ENCODE measurements at places on chromosomes 3 and 15.
A peak's percentile ranks its signal among the peaks of the same experiment; 100 is the strongest.

- DNase-seq: no peak
Observed at GRCh38 chr15:98433856-98434255, 214.5 kb upstream of the IGF1R start.

DNA sequence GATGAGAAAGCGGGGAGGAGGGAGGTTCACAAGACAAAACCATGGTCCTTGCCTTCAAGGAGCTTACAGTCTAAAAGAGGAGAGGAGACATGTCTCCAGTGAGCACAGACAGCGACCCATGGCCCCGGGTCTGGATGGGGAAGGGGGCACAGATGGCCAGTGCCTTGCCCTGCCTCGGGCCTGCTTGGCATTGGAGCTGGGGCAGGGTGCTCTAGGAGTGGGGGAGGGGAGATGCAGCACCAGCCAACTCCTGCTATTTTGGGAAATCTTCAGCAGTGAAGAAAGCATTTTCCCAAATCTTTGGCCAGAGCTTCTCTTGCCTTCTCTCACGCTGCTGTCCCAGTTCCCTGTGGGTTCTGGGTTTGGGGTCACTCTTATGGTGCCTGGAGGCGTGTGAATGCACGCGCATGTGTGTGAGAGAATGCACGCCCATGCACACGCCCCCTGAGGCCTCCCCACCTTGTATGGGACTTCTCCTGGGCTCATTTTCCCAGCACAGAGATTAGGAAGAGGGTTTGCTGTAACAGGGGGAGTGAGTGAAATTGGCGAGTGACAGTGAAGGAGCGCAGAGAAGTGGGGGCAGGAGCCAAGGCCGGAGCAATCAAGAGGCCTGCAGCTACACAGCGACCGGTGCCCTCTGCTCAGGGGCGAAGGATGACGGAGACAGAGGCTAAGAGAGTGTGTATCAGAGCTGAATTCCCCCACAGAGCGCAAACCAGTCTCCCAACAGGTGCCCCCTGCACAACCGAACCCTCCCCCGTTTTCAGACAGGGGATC lies 71.5 kb downstream of the SEMA5B start:
- no peak for DNase-seq

- DNase-seq: no peak
Observed at GRCh38 chr3:108117241-108117775, 26.5 kb upstream of the CD47 start.

- DNase-seq: no peak
Observed at GRCh38 chr3:50196253-50196801, 4.9 kb downstream of the GNAT1 start.

DNA sequence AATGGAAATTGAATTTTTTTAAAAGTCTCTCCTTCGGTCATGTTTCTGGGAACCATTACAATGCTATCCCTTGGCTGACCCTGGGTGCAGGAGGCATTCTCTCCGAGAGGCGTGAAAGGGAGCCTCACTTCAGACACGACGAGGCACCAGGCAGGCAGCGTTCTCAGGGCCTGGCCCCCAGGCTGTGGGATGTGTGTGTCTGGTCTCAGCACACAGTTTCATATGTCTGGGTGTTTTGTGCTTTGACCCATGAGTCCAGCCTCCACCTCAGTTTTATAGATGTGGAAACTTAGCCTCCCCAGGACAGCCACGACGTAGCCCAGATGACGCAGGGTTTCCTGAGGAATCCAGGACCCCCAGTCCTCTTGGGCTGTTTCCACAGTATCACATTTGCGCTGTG lies 34.0 kb downstream of the FGD5 start:
- DNase-seq: no peak

DNA sequence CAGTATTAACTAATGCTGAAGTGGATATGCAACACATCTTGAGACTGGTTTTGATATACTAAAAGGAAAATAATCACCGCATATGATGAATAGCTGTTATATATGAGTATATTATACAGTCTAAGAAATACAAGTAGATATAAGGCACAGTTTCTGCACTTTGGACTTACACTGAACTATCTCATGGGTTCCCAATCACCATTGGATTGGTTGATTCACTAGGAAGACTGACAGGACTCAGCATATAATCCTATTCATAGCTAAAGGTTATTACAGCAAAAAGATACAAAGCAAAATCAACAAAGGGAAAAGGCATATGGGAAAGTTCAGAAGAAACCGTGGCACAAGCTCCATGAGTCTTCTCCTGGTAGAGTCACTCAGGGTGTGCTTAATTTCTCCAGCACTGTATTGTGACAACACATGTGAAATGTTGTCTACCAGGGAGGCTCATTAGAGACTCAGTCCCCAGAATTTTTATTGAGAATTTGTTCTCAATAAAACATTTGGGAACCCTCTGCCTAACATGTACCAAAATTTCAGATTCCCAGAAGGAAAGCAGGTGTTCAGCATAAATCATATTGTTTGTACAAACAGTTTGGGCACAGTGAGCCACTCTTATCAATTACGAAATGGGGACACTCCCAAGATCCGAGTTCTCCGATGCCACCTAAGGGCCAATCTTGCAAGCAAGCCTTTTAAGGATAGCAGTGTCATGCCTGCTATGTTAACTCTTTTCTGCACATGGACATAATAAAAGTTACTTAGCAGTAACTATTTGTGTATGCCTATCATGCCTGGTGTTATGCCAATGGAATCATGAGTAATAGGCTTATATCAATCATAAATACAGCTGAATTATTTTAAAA lies 26.8 kb downstream of the CMC1 start:
- no peak for DNase-seq

DNA sequence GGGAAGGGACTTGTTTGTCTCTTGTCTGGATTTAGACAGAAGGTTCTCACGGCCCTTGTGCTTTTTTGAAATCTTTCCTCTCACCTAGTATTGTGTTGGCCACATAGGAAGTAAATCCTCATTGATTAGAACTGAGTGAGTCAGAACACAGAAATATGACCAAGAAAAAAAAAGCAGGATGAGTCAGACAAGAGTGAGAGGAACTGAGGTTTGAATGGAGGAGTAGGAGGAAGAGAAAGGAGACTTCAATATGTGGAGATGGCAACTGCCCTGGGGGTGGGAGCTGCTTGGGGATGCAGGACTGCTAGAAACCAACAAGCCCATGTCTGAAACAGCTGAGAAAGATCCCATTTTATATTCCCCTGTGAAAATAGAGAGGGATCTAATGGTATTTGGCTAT lies 194.1 kb upstream of the ZBTB20 start:
- no peak for DNase-seq

DNA sequence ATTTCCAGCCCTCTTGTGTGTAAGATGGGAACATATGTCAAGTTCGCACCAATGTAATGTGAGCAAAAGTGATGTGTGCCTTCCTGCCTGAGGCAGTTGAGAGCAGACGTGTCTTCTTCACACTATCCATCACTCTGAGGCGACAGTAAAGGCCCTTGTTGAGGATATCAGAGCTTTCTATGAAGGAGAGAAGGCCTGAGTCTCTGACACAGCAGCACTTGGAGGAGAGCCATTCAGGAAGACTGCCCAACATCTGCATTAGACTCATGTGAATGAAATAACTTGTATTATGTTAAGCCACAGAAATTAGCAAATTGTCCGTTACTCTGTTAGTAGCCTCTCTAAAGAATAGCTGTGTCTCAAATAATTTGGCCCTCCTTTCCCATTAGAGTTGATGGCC lies 108.8 kb upstream of the CCDC54 start:
- DNase-seq: no peak

DNA sequence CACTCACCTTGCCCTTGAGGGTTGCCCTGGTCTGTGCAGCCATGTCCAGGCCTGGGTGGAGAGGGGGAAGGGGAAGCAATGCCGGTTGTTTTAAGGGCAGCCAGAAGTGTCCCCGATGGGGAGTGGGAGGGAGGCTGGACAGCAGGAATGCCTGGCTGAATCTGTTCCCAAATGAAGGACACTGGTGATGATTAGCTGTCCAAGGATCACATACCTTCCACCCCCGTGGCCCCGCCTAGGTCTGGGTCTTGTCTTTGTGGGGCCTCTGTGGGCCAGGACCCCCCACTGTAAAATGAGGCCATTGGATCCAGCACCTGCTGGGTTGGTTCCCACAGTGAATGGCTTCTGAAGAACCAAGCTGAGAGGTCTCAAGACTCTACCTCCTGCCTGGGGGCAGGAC lies 71.4 kb downstream of the FBLN2 start:
- no peak for DNase-seq

GRCh38 chr3:87437765-87438164 lies 161.4 kb upstream of the POU1F1 start:
- DNase-seq: no peak

DNA sequence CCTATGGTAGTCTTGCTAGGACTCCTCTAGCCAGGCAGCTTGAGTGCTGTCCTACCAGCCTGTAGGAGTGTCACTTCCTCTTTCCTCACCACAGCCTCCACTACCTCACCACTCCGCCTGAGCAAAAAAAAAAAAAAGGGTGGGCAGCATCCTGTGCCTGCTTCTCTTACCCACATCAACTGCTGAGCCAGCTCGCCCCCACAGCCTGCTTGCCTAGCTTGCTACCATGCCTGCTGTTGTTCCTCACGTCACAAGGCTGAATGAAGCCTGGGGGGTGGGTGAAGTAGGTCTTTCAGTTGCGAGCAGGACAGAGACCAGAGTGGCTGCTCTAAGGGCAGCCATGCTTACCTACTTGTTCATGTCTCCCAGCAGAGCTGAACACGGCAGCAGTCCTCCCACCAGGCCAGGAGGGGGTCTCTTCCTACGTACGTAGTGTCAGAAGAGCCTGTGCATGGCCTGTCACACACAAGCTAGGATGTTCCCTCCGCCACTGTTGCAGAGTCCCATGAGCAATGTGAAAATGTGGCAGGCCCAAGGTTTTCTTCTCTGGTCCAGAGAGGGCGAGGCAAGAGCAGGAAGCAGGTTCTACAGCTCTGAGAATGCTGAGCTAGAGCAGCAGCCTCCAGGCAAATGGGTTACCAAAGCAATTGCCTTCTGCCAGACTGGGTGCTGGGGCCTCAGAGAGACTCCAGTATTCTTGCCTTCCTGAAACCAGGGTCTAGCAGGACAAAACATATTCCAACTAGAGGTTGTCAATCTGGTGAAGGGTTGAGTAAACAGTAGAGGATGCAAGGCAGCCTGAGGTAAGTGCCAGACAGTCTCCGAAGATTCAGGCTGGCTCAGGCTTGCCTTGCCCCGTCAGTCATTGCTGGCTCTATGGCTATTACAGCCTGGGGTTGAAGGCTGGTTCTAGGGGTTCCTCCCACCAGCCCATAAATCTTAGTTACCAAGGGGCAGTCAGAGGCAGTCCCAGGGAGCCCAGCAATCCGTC lies 8.1 kb downstream of the PPM1M start:
- DNase-seq: no peak

GRCh38 chr3:126982126-126982470 lies 817 bp upstream of the PLXNA1 start:
- no peak for DNase-seq

- DNase-seq: no peak
Observed at GRCh38 chr3:128276577-128277183, 123.4 kb downstream of the EEFSEC start.

GRCh38 chr15:67199391-67199790 lies 55.1 kb downstream of the AAGAB start:
- DNase-seq: no peak

DNA sequence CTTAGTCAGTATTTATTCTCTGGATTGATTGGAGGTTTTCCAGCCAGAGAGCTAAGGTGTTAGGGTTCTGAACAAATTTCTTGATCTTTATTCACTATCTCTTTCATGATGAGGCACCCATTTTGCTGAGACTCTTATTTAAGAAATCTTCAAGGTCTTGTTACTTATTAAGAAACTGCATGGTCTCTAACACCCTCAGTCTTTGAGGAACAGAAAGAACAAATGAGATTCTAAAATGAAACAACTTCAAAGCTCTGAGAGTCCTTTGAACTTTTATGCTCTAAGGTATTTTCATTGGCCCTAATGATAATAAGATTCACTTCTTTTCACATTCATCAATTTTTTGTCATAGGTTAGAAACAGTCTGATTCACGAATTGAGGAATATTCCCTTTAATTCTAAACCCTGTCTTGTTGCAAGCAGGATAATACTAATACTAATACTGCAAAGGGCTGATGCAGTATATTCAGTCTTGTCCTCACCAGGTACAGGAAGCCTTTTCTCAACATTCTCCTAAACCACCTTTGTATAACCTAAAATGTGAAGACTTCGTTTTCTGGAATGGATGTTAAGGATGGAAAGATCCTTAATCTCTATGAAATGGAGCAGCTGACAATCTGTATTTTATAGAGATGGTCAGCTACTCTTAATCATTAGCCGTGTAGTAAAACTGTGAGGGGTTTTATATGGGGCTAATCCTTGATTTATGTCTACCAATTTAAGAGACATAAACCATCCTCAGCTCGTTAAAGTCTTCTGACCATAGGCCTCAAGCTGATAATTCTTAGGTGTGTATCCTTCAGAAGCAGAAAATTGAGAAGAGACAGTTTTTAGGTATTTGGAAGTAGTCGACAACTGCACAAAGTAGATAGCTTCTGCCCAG lies 198.3 kb downstream of the OTOL1 start:
- no peak for DNase-seq

DNA sequence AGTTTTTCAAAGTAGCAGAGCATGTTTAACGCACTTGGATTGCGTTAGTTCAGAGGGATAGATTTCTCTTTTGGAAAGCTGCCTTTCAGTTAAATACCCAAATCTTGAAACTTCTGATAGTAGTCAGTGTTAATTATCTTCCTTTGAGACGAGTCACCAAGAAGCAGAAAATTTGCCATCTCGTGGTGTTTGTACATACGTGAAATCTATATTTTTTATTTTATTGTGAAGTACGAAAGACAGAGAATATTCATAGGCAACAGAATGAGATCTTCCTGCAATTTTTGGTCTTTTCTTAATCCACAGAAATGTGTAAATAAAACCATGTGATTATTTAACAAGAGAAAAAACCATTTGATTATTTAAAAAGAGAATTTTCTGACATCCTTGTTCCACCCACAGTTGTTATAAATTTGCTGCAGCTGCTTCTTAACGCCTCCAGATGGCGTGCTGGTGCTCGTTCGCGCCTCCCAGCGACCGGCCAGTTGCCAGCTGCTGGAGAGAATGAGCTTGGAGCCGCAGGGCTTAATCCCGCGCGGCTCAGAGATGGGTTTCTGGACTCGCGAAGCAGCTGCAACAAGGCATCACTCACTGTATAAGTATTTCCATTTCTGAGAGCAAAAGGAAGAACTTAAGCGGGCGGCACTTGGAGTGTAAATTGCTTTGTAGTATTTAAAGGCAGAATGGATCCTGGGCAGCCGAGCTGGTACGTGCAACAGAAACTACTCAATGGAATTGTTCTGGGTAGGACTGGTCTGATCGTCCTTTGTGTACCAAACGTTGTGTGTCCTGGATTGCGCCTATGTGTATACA lies 10.5 kb upstream of the SLITRK3 start:
- DNase-seq: peak; percentile 68

GRCh38 chr3:126131881-126132750 lies 48.2 kb upstream of the SLC41A3 start:
- no peak for DNase-seq

- DNase-seq: no peak
Observed at GRCh38 chr3:37287776-37288175, 113.4 kb upstream of the LRRFIP2 start.

DNA sequence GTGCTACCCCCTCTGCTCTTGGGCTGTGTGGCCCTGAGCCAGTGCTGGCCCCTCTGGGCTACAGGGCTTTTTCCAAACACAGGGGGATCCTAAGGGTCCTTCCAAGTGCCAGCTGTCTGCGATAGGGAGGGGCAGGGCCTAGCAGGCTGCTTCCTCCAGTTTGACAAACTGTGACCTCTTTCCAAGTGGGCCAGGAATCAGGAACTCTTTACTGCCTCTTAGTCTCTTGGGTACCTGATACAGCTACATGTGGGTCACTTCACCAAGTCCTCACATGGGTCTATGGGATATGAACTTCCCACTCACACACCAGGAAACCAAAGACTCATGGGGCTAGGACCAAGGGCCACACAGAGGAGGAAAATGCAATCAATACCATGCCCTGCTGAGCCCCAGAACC lies 25.4 kb downstream of the SEC61A1 start:
- no peak for DNase-seq

GRCh38 chr3:178823591-178824246 lies 247.9 kb downstream of the ZMAT3 start:
- no peak for DNase-seq
